ENCODE measurements at places on chromosomes 5 and 9.

GRCh38 chr9:28782630-28783029 is 1209.3 kb upstream of the C9orf72 start:
- no peak for DNase-seq

GRCh38 chr5:172403189-172403796 is 51.0 kb downstream of the SH3PXD2B start:
- peak; percentile 70 for DNase-seq

DNA sequence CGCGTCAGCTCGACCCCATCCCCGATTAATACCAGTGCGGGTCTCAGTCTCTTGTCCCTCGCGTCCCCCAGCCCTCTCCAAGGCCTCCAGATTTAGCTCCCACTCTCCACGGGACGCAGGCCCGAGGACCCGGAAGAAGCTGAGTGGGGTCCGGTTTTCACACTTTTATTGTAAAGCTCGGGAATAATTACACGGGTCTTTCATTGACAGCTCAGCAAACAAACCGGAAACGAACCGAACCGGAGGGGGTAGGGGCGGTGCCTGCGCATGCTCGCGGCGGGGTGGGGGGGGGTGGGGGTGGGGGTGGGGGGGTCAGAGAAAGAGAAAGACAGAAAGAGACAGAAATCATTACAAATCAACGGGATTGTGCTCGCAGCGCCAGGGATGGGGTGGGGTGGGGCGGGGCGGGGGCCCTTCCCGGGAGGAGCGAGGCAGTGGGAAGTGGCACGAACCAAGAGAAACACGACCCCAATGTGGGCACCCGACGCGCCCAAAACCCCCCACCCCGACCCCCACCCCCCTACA is 27.9 kb downstream of the PCDH1 start:
- DNase-seq, result no peak

DNA sequence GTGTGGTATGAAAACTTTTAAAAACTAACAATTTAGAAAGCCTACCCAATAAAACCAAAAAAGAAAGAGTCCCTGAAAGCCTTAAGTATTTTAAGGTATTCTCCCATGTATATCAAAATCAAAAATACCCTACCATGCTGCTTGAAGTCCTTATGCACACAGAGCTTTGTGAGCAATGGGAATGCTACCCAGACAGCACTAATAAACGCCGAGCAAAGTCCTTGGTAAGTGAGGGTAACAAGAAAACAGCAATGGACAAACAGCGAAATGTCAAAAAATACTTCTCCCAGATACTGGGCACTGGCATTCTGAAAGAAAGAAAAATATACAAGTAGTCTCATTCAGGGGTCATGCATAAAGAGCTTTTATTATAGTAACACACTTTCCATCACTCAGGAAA is 27.4 kb downstream of the ERMP1 start:
- DNase-seq, result no peak

GRCh38 chr5:139915834-139916233 is 120.2 kb downstream of the PSD2 start:
- DNase-seq, result no peak

- no peak for DNase-seq
Measured at GRCh38 chr5:77696120-77696519, 57.6 kb upstream of the OTP start.

DNA sequence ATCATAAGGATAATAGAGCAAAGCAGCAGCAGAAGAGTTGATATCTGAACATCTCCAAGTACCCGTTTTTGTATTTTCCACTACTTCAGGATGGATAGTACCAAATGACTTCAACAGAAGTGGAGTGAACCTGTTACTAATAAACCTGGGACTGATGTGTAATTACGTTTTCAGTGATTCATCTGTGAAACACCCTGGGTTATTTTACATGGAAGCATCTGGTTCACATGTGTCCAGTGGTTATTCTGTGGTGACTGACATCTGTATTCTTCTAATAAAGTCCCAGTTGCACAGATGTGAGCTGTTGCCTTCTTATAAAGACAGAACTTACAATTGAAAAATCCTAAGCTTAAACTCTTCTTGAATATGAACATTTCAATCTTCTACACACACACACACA is 139.7 kb upstream of the VCAN start:
- no peak for DNase-seq
